Hematopoietic multipotent progenitor cell treated with erythropoietin and hydrocortisone succinate and interleukin-3 and kit ligand, for 17 days (in vitro differentiated cells): ENCODE measurements at places on chromosomes 11 and 22.

DNA sequence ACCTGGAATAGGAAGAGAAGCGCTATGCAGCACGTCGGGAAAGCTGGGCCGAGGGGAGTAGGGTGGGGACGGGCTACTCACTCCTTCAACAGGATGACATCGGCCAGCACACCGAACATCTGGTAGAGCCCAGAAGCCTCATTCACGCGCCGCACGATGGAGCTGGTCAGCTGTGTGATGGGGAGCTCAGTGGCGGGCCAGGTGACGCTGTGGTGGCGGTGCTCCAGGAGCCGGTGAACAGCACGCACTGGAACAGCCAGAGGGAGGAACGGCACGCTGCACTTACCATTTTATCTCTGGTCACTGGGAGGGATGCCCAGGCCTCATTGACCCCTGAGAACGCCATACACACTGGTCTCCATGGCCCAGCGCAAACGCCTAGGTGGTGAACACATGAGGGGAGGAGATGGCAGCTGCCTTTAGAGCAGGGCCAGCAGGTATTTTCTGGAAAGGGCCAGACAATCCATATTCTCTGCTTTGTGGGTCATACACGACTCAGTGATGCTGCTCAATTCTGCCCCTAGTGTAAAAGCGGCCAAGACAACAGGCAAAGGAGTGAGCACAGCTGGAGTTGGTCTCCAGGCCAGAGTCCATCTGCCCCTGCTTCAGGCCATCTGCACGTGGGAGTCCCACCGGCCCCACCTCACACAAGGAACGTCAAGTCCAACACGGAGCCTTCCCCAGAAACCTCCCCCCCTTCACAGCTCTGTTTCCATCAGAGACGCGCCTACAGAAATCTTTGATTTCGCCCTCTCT is 8.8 kb downstream of the FOXRED2 start:
- DNase-seq, result no peak

DNA sequence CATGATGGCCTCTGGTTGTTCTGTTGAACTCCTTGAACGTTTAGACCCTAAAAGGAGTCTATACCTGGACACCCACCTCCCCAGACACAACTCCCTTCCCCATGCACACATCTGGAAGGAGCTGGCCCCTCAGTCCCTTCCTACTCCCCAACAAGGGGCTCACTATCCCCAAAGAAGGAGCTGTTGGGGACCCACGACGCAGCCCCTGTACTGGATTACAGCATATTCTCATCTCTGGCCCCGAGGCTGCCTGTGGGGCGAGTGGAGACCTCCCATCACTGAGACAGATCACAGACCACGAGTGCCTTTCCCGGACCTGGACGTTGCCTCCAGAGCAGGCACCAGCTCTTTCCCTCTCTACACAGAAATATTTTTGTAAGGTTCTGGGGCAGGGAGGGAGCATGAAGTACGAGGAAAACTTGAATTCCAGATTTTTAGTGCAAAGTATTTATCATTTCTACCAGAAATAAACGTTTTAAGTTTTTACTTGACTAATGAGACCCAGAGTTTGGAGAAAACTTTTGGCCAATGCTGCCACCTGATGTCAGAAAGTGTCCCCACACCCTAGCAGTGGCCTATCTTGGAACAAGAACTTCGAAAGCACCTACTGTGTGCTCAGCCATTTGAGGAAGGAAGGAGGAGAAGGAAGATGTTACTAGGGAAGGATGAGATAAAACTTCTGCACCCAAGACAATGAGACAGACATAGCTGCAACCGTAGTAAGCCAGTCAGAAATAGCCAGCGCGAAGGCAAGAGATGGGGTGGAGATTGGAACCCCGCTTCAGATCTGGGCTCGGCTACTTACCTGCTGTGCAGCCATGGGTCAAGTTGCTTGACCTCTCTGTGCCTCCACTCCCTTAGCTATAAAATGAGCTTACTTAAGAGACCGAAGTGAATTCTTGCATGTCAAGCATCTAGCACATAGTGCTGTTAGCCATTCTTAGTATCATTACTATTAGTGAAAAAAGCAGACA is 10.2 kb upstream of the POU2F3 start:
- no peak for DNase-seq

GRCh38 chr11:9629064-9629463 is 34.8 kb upstream of the SWAP70 start:
- no peak for DNase-seq

- DNase-seq, result no peak
Measured at GRCh38 chr11:22461626-22462025, 123.4 kb downstream of the SLC17A6 start.

GRCh38 chr11:78214331-78215194 is 25.8 kb downstream of the USP35 start:
- DNase-seq, result no peak

DNA sequence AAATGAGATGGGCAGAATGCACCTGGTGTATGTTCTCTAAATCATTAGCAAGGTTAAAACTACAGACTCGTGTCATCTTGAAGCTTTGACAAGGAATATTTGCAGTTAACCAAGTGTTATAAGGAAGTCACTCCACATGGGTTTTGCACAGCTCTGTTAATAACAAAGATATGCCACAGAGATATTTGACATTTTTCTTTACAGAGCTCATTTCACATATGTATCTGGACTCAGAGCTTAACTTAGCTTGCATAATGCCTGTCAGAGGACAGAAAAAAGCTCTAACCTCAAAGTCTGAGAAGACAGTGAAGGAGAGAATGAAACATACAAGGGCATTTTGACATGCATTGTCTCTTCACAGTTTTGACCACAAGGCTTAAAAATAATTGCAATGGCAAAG is 105.5 kb downstream of the C11orf87 start:
- no peak for DNase-seq

DNA sequence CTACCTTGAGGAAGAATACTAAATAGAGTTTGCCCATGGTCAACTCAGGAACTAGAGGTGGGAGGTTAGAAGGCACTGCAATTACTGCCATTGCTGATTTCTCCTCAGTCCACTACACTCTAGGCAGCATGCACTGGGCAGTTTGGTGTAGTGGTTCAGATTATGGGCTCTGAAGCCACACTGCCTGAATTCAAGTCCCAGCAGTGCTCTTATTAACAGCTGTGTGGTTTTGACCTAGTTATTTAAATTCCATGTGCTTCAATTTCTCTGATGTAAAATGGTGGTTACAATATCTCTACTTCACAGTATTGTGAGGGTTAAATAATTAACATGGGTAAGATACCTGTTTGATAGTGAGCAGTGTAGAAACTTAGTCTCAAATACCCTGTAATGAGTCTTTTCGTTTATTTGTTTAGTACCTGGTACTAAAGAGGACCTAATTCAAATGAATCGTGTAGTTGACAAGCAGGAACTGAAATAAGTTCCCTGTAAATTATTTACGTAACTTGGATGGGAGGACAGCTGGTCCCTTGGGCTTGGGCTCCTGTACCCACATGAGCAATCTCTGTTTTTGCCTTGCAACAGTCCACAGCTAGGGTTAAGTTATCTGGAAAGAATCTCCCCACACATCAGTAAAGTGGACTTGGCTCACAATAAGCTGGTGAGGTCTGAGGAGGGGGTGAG is 17.8 kb downstream of the PRR5L start:
- DNase-seq, result no peak

DNA sequence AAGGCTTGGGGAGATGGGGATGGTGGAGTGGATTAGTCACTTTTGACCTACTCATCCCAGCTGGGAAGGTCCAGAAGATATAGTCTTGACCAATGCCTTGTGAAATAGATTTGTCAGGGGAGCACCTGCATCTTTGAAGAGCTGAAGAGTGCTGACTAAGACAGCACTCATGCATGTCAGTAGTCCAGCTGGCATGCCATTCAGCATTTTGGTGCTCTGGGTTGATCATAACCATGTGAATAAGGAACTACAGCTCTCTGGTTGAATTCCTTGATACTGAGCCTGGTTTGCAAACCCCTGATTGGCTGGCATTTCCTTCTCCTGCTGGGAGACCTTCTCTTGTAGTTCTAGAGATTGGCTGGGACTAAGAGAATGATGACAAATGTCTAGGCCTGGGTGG is 106.8 kb upstream of the ALX4 start:
- DNase-seq, result no peak

DNA sequence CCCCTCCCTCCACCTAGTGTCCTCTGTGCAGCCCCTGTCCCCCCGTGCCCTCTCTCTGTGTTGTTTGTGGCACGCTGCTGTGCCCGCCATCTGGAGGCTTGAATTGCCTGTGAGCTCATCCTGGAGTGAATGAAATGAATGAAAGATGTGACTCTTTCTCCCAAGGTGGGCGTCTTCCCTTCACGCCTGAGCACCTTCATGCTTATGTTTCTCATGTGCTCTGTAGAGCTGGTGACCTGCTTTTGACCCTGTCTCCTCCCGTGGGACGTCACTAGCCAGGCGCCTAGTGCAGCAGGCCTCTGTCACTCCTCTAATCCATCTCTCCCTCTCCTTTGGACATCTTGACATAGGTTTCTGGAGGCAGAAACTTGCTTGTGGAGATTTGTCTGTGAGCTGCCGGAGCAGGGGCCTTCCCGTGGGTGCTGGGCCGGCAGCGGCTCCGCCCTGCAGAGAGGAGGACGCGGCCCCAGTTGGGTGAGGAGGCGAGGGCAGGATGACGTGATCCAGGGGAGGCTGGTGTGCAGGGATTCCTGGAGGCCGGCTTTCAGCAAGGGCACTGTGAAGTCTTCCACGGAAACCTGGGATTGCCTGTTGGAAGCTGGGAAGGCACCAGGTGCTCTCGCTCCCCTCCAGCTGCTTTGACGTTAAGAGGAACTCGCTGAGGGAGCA is 40.6 kb downstream of the MUC6 start:
- no peak for DNase-seq

GRCh38 chr11:121299417-121299816 is 6.8 kb downstream of the SC5D start:
- DNase-seq, result no peak

DNA sequence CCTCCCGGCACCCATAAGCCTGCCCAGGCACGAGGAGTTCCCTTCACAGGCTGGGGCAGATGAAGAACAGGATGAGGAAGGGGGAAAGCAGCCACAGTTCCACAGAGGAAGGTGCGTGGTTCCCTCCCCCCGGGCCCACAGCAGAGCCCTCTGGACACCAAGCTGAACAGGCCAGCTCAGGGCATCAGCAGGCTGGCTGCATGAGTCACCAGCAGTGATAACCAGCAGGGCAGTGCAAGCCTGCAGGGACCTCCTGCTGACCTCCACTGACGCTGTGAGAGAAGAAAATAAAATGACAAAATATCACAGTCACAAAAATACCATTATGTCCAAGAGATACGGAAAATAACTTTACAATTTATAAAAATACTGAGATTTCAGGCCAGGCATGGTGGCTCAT is 11.5 kb downstream of the RTL6 start:
- DNase-seq, result no peak

DNA sequence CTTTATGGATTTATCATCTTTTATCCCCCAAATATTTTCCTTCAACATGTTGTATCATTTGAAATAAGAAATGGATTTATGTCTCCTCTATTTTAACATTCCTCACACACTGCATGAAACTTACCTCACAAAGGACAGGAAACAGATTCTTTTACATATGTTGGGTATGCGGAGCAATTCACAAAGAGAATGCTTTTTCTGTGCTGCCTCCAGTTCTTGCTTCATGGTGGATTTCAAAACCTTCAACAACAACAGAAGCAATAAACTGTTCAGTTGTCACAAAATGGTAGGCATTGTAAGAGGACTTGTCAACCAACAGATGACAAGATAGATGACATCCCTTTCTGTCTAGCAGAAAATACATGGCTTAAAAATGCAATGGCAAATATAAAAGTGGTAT is 36.5 kb upstream of the SLC22A24 start:
- DNase-seq, result no peak

DNA sequence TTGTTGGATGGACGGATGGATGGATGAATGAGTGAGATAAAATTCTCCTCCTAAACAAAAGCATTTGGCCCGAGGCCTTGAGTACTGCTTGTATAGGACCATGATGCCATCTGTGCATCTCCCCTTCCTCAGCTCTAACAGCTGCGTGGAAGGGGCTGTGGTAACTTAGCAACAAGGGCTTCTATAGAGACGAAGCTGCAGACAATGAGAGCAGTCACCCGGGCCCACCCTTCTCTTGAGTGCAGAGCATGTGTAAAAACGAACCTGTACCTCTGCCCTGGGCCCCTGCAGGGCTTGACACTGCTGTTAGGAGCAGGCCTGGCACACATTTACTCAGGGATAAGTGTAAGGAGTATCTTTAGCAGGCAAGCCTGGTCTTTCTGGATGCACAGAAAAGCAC is 391.5 kb downstream of the CADM1 start:
- no peak for DNase-seq

DNA sequence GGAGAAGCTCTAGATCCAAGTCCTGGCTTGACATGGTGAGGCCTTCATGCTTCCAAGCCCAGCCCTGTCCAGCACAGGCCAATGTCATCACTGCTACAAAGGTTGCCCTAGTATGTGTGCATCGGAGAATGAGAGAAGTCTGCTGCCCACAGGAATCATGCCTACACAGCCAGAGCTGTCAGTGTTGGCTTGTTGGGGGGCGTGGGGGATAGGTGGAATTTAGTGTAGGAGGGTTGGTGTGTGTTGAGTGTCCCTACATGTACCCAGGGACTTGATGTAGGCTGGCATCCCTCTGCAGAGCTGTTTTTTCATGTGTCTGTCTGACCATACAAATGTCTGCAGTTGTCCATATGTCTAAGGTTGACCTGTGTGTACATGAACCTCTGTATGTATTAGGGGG is 37.6 kb downstream of the SLC22A12 start:
- DNase-seq, result no peak

GRCh38 chr11:12185914-12186313 is 75.5 kb downstream of the MICAL2 start:
- no peak for DNase-seq

DNA sequence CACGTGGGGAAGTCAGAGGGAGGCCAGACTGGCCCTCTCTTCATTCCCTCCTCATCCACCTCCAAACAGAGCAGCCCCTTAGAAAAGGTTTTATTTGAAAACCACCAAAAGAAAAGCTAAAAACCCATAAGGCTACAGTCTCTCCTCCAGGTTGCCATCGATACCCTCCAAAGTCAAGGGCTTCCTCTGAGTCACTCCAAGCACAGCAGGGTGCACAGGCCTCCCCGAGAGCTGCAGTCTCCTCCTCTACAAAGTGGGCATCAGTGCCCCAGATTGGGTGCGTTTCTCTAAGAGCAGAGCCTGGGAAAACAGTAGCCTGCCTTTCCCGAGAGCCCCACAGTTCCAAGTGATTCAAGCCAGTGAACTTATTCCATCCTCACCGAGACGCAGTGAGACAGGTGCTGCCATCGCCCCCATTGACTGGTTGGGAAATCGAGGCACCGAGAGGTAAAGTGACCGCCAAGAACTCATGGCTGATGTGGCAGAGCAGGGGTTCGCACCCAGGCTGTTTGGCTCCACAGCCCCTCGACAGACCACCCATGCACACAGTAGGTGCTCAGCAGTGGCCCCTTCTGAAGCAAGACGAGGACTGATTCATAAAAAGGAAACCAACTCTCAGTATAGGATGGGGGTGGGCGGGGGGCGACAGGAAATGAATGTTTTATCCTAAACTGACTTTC is 91.7 kb upstream of the SHISAL1 start:
- DNase-seq, result no peak

- DNase-seq, result no peak
Measured at GRCh38 chr11:126926376-126926791, 74.2 kb downstream of the KIRREL3 start.

GRCh38 chr11:114251815-114252337 is 44.3 kb upstream of the NNMT start:
- no peak for DNase-seq

- no peak for DNase-seq
Measured at GRCh38 chr11:882596-882995, 28.0 kb downstream of the CHID1 start.

- DNase-seq, result no peak
Measured at GRCh38 chr22:46609724-46610201, 10.4 kb upstream of the GRAMD4 start.
